CD4-positive, alpha-beta T cell (primary cell): ENCODE measurements at places on chromosomes 3 and 15.

GRCh38 chr3:59074764-59075163 is 24.9 kb upstream of the CFAP20DC start:
- no peak for DNase-seq

DNA sequence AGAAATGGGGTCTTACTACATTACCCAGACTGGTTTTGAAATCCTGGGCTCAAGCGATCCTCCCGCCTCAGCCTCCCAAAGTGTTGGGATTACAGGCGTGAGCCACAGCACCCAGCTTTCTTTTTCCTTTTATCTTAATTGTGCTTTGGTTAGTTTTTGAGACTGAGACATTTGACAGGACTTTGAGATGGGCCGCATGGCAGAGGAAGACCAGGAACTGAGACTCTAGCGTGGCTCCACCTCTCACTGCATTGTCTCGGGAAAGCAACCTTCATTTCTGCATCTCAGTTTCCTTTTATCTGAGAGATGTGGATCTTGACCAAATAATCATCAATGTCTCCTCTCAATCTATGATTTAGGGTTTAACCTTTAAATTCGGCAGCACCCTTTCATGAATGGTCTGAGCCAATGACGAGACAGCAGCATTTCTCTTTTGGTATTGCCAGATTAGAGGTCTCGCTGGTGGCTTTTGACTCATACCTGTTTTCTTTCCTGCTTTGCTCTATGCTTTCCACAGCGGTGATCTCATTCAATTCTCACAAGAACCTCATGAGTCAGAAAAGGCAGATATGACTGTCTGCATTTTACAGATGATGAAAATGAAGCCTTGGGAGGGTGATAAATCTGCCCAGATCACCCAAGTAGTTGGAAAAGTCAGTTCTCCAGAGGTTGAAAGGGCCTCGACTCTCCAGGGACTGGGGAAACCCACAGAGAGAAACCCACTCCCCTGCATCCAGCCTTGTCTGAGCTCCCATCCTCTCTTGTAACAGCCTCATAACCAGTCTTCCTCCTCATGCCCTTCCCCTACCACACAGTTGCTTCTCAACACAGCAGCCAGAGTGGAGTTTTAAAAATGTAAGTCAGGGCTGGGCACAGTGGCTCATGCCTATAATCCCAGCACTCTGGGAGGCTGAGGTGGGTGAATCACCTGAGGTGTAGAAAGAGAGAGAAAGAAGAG is 84.8 kb upstream of the FOXB1 start:
- DNase-seq: no peak

DNA sequence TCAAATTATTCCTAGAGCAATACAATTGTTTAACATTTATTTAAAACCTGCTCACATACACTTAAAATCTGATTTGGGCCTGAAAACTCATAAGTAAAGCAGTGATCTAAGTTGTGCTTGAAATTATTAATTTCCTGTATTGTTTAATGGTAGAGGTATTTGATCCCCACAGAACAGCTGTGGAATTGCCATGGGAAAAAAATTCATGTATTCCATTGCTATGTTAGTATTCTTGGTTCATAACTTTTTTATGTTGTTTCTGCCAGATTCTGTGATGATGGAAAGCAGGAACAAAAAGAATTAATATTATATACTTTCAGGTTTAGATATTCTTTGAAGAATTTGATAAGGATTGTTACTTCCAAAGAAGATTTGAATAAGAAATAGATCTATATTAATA is 831.5 kb upstream of the NR2F2 start:
- DNase-seq: no peak

DNA sequence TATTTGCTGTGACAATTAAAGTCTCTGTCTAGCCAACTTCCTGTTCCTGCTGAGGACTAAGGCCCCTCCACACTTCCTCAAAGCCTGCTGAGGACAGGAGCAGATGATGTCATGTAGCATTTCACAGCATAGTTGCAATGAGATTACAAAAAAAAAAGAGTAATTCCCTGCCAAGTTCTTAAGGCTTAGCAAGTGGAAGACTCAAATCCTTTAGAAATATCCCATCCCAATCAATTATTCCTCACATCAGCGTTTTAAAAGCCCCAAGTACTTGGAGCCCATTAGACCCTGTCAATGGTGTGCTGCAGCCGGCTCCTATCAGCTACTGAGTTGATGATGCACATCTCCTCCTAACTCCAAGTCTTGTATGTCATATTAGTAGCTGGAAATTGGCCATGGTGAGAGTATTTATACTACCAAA is 51.7 kb downstream of the TRANK1 start:
- DNase-seq: peak; percentile 37

- DNase-seq: no peak
Measured at GRCh38 chr3:142310439-142310838, 85.1 kb upstream of the GK5 start.

- DNase-seq: no peak
Measured at GRCh38 chr15:33068007-33068481, 126.5 kb downstream of the FMN1 start.

DNA sequence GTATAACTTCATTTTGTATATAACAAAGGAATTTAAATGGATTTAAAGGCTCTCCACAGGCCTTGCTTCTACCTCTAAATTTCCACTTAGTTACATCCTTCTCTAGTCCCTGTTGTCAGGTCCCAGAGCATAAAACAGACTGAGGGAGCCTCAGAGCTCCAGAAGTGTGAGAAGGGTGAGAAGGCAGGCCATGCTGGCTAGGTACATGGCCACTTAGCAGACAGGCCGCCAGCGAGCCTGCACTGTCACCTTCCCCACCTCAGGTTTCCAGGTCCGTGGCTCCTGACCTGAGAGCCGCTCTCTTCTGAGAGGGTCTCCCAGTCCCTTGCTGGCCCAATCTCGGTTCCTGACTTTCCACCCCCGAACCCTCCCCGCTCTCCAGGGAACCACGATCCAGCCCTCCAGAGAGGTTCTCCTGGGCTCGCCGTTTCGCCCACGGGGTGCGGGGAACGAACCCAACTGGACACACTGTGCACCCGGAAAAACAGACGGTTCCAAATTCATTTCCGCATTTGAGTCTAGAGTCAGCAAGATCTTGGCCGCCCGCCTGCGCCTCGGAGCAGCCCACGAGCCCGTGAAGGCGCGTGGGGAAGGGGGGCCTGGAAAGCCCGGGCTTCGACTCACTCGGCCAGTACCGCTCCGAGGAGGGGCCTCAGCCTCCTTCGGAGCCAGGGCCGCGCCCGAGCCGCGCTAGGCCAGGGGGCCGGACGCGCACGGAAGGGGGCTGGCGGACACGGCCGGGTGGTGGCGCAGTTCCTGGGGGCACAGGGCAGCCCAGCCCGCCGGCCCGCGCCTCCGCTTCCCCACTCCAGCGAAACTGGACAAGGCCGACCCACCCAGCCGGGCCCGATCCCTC is 16.7 kb upstream of the SOX2 start:
- DNase-seq: no peak

- no peak for DNase-seq
Measured at GRCh38 chr15:94263341-94264273, 32.2 kb downstream of the MCTP2 start.

DNA sequence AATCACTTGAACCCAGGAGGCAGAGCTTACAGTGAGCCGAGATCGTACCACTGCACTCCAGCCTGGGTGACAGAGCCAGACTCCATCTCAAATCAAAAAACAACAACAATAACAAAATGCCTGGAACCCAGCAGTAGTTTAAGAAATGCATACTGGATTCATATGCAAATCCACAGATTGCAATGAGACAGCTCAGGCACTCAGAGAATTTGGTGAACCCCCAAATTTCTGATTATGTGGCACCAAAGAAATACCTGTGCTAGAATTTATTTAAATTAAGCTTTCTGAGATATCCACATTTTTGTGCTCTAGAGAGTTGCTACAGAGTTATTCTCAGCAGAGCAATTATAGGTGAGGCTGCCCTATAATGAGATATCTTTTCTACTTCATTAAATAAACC is 29.7 kb downstream of the SPATA16 start:
- DNase-seq: no peak

GRCh38 chr3:17910922-17911321 is 168.5 kb upstream of the TBC1D5 start:
- DNase-seq: no peak

DNA sequence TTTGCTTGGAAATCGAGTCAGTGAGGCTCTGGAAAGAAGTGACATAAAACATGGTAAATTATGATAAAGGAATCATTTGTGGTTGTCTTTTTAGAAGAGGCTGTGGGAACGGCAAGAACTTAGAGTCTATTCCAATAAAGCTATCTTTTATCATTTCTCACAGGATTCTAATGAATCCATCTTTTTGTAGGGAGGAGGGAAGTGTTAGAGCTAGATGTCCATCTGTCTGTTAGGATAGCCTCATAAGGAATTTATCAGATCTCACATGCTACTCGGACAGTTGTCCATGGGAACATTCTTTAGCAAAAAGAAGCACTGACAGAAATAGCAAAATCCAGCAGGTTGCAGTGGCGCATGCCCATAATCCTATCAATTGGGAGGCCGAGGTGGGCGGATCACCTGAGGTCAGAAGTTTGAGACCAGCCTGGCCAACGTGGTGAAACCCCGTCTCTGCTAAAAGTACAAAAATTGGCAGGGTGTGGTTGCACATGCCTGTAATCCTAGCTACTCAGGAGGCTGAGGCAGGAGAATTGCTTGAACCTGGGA is 37.0 kb downstream of the STARD9 start:
- no peak for DNase-seq

DNA sequence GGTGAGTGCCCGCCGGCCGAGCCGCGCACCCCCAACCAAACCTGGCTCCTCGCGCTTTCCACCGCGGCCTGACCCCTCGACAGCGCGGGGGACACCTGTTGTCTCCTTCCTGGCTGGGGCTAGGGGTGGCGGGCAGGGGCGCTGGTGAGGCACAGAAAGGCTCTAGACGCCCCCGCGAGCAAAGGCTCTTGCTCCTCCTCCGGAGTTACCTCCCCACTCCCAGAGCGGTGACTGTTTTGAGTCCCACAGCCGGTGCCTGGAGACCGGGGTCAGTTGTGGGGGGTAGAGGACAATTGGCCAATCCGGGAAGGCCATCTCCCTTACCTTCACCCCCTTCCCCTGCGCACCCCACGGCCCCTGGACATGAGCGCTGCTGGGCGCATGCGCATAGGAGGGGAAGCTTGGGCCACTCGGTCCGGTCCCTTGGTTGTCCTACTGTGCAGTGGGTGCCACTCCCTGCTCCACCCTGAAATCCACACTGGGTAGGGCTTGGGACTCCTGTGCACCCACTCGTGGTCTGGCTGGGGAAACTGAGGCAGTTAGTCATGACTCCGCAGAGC is 554 bp downstream of the CHST13 start:
- DNase-seq: no peak

- DNase-seq: no peak
Measured at GRCh38 chr3:2597615-2598014, 498.9 kb downstream of the CNTN4 start.

GRCh38 chr3:33277193-33277882 is at the start of gene FBXL2:
Gene FBXL2, plus strand, starts transcription at chr3:33277442. Its CDS starts 71 bp downstream, at chr3:33277513.
- peak; percentile 10 for DNase-seq

DNA sequence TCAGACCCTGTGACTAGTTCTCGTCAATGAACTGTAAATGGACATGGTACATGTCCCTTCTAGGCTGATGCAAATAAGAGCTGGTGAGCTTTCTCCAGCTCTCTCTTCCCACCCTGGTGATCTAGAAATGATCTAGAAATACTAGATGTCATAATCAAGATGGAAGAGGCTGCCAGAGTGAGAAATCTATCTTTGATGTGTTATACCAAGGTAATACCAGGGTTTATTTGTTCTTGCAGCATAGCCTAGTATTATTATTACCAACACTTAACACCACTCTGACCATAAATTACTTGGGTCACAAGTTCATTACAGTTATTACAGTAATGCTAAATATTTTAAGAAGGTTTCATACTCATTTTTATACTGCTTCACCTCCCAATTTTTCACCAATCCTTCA is 138.4 kb upstream of the LMCD1 start:
- no peak for DNase-seq

DNA sequence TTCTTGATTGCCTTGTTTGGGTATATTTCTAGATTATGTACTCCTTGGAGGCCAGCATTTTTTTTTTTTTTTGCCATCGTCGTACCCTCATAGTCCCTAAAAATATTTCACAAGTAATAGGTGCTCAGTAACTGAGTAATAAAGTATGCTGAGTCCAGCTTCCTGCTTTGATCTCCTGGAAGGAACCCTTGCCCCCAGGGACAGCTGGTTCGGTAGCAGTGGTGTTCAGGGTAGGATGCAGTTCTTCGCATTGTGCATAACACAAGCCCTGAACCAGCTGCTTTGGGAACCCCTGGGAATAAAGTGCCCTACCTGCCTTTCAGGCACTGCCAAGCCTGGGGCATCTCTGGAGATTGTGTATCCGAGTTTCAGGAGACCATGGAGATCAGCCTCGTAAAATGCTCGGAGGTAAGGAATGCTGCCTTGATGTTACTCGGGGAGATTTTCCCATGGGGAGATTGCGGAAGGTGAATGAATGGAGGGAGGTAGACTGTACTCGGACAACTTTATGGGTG is 7.6 kb downstream of the MYZAP start:
- no peak for DNase-seq

GRCh38 chr3:124881976-124882697 is 5.0 kb downstream of the ITGB5 start:
- DNase-seq: no peak

GRCh38 chr3:132749786-132750185 is 27.6 kb upstream of the NPHP3 start:
- no peak for DNase-seq
